Epithelial cell of prostate (primary cell): ENCODE measurements at places on chromosomes 6 and 20.

- no peak for DNase-seq
These were observed 237.0 kb downstream of the NKAIN2 start for GRCh38 chr6:124040655-124041054.

- DNase-seq: no peak
These were observed 176.9 kb downstream of the MTFR2 start for GRCh38 chr6:136073216-136073615.

DNA sequence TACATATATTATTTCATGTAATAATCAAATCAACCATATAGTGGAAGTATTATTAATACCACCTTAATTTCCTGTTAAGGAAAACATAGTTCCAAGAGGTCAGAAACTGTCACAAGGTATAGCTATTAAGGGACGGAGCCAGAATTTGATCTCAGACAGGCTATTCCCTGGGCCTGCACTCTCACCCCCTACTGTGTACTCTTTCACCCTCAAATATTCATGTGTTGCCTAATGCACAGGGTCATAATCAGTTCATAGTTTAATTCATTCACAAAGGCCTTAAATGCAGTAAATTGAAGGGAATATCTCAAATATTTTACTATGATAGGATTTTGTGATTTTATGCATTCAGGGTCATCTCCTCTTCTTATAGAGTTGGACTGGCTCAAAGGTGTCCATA lies 67.2 kb upstream of the IFNGR1 start:
- DNase-seq: no peak

DNA sequence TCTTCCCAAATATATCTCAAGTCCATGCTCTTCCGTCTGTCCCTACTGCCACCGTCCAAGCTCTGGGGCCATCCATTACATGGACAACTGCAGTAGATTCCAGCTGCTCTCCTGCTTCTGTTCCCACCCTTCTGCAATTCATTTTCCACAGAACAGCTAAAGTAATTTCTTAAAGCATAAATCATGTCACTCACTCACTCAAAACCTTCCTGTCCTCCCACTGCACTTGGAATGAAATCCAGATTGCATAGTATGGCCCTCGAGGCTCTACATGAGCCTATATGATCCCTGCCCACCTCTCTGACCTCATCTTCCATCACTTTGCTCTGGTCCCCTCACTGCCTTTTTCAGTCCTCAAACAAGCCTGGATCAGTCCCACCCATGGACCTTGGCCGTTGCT lies 10.9 kb downstream of the PHACTR2 start:
- DNase-seq: no peak

GRCh38 chr20:5557123-5557522 lies 193.1 kb upstream of the SHLD1 start:
- no peak for DNase-seq

- no peak for DNase-seq
These were observed 370.9 kb upstream of the HS3ST5 start for GRCh38 chr6:114713690-114714089.
